IPS-NIHi11 (cell line): ENCODE measurements at places on chromosomes 13 and 19.

GRCh38 chr13:59444210-59444857 lies 719.4 kb downstream of the DIAPH3 start:
- DNase-seq: no peak

GRCh38 chr19:18202778-18203407 lies 949 bp downstream of the RAB3A start:
- DNase-seq: peak; percentile 47

- peak; percentile 83 for DNase-seq
Observed at GRCh38 chr19:4567584-4568071, 8.1 kb upstream of the SEMA6B start.

GRCh38 chr13:50459046-50459445 lies 384.4 kb downstream of the DLEU7 start:
- no peak for DNase-seq

- no peak for DNase-seq
Observed at GRCh38 chr19:31498781-31499180, 149.5 kb upstream of the TSHZ3 start.

- DNase-seq: no peak
Observed at GRCh38 chr13:72931311-72931710, 127.5 kb upstream of the KLF5 start.

DNA sequence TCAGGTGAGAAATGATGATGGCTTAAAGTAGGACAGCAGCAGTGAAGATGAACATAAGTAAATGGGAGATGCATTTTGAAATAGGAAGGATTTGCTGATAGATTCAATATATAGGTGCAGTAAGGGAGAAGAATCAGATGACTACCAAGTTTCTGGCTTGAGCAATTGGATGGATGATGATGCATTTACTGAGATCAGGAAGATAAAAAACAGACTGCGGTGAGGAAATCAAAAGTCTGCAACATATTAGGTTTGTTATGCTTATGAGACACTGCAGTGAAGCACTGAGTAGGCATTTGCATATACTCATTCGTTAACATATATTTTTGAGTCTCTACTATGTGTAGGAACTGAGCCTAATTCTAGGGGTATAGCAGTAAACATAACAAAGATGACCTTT lies 184.2 kb downstream of the LACC1 start:
- no peak for DNase-seq

DNA sequence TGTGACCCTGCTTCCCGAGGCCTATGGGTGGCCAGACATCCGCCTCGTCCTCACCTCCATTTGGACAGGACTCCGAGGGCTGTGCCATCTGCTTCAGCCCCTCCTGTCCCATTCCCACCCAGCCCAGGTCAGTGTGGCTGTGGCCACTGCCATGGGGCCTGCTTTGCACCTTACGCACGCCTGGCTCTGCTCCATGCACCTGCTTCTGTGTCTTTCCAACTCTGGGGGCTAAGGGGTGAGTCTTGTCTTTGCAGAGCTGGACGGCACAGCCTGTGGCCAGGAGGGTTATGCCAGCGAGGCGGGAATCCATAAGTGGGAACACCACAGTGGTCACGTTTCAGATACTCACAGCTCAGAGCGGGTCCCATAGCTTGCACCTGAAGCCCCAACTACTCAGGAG lies 5.2 kb upstream of the ZNF554 start:
- no peak for DNase-seq

DNA sequence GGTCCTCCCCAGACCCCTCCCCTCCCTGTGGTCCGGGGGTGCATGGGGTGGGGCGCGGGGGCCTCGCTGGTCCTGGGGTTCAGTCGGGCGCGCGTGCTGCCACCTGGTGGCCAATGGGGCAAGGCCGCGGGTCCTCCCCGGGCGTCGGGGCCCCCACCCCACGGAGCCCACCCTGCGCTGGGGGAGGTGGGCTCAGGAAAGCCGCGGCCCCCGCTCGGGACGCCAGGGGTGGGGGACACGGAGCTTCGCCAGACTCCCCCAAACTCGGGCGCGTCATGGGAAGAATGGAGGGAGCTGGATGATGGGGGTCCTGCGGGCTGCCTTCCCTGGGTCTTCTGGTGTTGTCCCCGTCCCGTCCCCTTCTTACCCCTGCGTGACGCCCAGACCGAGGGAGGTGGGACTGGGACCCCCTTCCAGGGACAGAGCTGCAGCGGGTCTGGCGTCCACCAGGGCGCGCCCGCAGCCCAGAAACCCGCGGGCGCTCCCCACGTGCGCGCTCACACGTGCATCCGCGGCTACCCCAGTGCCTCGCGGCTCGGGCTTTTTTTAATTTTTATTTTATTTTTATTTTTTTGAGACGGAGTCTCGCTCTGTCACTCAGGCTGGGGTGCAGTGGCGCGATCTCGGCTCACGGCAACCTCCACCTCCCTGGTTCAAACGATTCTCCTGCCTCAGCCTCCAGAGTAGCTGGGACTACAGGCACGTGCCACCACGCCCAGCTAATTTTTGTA lies 19.8 kb upstream of the TCF3 start:
- peak; percentile 76 for DNase-seq

DNA sequence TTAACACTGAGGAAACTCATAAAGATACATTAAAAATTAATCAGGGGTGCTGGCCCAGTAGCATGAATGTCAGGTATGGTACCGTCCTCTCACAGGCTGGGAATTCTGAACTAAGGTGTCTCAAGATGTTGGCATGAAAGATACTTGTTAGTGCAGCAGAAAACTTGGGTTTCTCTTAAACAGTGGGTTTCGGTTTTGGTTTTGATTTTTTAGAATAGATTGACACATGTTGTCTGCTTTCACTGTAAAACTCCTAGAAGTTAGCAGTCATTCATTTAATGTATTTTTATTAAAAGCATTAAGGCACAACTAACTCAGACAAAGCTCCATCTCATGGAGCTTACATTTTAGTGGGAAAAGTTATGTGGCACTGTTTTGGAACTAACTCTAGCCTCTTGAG lies 3.5 kb upstream of the OBI1 start:
- DNase-seq: no peak
